ENCODE measurements at places on chromosomes 3 and 15. TPM values are rescaled to one million over a fixed set of nuclear protein-coding genes. Genes with fewer than 3 reads are reported as not detected.

POPDC2 gene
- total RNA-seq, result 0.13 TPM

TMEM41A gene
- total RNA-seq, result 10.0 TPM

BCHE gene
- total RNA-seq, result 28.6 TPM

ZNF620 gene
- 2.6 TPM for total RNA-seq

ZPLD1 gene
- total RNA-seq, result not detected

CCDC9B gene
- total RNA-seq, result 3.0 TPM

TRIM42 gene
- not detected for total RNA-seq

ALDH1A3 gene
- 22.7 TPM for total RNA-seq

KLHL40 gene
- not detected for total RNA-seq

TCTA gene
- total RNA-seq, result 34.0 TPM

PDE12 gene
- 16.1 TPM for total RNA-seq

HTR3E gene
- not detected for total RNA-seq
